ENCODE measurements at places on chromosomes 6 and 20. TPM values are rescaled to one million over a fixed set of nuclear protein-coding genes. Genes with fewer than 3 reads are reported as not detected.

CRISP3 gene
- not detected for total RNA-seq

ARMC2 gene
- total RNA-seq, result 4.3 TPM

THBD gene
- total RNA-seq, result 0.43 TPM

DNA sequence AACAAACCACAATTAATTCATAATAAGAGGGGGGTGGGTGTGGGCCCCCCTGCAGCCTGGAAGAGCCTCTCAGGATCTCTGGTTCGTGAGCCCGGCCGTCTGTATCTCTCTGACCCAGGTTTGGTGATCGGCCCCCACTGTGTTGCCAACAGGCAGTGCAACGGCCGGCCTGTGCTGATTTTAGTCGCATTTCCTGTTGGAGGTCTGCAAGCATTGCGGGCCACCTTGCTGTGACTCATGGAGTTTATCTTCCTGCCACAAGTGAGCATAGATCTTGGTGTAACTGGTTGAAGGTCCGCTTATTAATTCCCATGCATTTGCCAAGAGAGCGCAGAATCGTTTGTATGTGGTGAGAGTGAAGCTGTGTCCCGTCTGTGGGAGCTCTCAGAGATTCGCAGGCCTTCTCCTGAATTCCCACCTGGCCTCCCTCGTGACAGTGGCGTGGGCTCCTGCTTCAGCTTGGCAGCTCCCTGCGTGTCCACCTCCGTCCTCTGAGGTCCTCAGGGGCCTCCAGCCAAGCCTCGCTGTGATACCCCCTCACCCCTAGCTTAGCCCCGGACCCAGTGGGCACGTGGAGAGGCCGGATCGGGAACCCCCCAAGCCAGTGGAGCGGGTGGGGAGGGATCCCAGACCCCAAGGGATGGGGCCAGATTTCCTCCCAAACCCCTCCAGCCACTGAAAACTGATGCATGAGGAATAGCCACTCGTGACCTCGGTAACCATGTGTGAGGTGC lies 269.8 kb downstream of the CDH4 start:
- no peaks in the 10 kb centered on the region for H3K27me3 ChIP-seq
- no peak overlapping the region for H3K4me3 ChIP-seq
- DNase-seq, result no peak
- H3K4me1 ChIP-seq, result peaks cover 5% of the 10 kb centered on the region
- no peaks in the 10 kb centered on the region for H3K36me3 ChIP-seq

GRCh38 chr6:111367393-111368088 lies 115.5 kb downstream of the REV3L start:
- no peaks in the 10 kb centered on the region for H3K36me3 ChIP-seq
- H3K4me3 ChIP-seq, result no peak overlapping the region
- H3K27ac ChIP-seq, result no peak overlapping the region
- H3K4me1 ChIP-seq, result no peaks in the 10 kb centered on the region
